Liver (tissue), 10 donors: ENCODE measurements at places on chromosomes 3 and 15.

GRCh38 chr3:32082721-32083120, 23.7 kb upstream of the GPD1L start:
- DNase-seq = no peak

- no peak for DNase-seq
These were observed 19.9 kb upstream of the ABHD2 start for GRCh38 chr15:89068325-89068784.

GRCh38 chr15:98667521-98668179, 19.3 kb downstream of the IGF1R start:
- no peak for DNase-seq

- DNase-seq = no peak
These were observed 458.3 kb upstream of the CBLB start for GRCh38 chr3:106326941-106327695.

GRCh38 chr15:65248511-65249255, 37.4 kb upstream of the CILP start:
- DNase-seq = no peak

DNA sequence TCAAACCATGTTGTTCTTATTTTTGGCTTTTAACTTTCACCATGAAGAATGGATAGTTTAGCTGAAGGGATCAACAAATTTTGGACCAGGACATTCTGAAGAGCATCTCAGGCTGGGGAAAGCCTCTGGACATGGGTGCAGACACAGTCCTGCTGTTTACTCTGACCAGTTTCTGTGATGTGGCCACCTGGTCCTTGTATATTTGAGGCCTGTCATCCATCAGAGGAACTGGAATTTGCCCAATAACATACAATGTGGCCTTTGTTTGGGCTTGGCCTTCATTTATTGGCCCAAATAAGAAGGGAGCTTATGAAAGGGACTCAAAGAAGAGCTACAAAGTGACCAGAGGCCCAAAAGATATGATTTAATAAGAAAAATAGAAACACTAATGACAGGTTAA, 127.9 kb downstream of the MYRIP start:
- no peak for DNase-seq

DNA sequence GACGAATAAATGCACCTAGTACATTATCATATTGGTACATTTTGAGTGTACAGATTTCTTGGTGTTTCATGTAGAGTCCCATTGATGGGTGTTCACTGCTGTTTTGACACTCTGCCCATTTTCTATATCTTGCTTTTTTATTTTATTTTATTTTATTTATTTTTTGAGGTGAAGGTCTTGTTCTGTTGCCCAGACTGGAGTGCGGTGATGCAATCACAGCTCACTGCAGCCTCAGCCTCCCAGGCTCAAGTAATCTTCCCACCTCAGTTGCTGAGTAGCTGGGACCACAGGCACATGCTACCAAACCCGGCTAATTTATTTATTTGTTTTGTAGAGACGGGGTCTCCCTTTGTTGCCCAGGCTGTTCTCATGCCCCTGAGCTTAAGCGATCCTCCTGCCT, 44.2 kb downstream of the DNAJC13 start:
- no peak for DNase-seq

- no peak for DNase-seq
These were observed 40.0 kb downstream of the MAP4 start for GRCh38 chr3:47976135-47976732.

DNA sequence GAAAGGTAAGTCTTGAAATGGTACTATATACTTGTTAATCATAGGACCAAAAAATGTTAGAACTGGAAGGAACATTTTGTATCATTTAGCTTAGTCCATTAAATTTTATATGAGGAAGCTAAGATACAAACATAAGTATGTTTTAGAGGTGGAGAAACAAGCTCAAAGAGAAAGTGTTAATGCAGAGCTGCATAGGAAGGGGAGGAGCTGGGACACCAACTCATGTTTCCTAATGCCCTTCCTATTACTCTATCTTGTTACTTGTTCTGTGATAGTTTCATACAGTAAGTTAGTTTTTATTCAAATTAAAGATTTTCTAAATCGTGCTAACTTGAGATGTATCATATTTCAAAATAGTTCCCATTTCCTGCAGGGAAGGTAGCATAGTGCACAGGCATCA, 7.4 kb downstream of the SLC35A5 start:
- no peak for DNase-seq

- DNase-seq = no peak
These were observed 28.8 kb downstream of the RNU5B-1 start for GRCh38 chr15:65333148-65333820.

- no peak for DNase-seq
These were observed 31.0 kb downstream of the TRIM42 start for GRCh38 chr3:140708815-140709214.
